ENCODE measurements at places on chromosomes 16 and 17.

GRCh38 chr17:49528966-49529365 lies 33.9 kb downstream of the NGFR start:
- DNase-seq = no peak

GRCh38 chr16:85180827-85181738 lies 68.8 kb upstream of the CIBAR2 start:
- DNase-seq = no peak

DNA sequence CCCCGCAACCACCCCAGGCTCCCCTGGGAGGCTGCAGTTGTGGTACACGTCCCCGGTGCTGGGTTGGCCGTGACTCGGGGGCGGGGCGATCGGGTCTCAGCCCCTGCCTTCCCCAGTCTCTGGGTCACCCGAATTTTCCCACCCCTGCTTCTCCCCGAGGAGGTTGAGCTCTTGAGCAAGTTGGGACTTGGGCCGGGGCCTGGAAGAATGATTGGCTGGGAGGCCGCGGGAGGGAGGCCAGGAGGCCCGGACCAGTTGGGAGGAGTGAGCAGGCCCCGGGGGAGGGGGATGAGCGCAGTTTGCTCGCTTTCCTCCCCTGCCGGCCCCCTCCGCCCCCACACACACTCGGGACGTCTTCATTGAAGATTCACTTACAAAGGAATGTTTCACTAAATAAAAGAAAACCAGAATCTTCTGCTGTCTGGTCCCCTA lies 4.5 kb upstream of the HEXIM1 start:
- no peak for DNase-seq

- DNase-seq = no peak
These were observed 889 bp downstream of the MBTD1 start for GRCh38 chr17:51258756-51259563.

GRCh38 chr16:84486551-84487235 lies 17.8 kb downstream of the MEAK7 start:
- no peak for DNase-seq

GRCh38 chr17:42678951-42679491 lies 2.2 kb upstream of the PLEKHH3 start:
- no peak for DNase-seq

DNA sequence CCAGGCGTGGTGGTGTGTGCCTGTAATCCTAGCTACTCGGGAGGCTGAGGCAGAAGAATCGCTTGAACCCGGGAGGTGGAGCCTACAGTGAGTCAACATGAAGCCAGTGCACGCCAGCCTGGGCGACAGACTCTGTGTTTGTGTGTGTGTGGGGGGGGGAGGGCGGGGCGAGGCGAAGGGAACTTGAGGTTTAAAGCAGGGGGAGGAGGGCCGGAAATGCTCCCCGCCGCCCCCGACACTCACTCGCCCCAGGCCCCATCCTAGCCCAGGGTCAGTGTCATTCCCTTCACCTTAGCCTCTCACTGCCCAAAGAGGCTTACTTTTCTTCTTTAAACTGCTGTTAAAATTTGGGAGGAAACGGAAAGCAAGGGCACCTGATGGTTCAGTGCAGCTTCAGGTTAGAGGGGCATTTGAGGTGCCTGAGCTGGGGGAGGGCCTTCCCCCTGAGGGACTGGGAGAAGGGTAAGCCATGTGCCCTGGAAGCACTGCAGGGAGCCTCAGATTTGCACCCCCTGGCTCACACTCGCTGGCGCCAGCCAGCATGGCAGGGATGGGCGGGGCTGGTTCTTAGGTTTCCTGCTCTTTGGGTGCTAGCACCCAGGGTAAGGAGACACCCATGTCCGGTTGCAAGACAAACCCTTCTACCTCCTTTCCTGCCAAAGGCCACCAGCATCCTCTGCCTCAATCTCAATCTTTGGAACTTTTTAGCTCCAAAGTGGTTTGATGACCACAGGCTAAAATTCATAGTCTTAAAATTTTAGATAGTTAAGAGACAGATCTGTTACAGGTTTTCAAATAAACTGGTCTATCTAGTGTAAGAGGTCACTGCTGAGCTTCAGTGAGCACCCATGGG lies 2.2 kb upstream of the LIMD2 start:
- peak; percentile 66 for DNase-seq

- no peak for DNase-seq
These were observed 38.2 kb downstream of the CCDC42 start for GRCh38 chr17:8706431-8706830.

DNA sequence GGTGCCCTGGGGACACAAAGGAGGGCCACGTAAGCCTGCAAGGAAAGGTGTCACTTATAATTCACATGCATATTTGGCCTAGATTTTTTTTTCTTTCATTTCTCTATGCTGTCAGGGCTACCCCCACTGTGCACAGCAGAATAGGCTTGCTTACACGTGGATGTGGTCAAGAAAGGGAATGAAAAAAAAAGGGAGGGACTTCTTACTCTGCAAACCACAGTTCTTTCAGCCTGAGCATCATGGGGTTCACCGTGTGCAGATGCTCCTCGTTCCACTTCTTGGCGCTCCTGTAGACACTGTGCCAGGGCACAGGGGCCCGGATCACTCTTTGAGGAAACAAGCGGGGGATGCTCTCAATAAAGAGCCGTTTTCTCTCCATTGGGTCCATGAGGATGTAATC lies 16.6 kb downstream of the DNAH3 start:
- no peak for DNase-seq

- no peak for DNase-seq
These were observed 124.7 kb downstream of the MGAT5B start for GRCh38 chr17:76992891-76993290.

- peak; percentile 27 for DNase-seq
These were observed 80.1 kb downstream of the DNAH17 start for GRCh38 chr17:78497115-78497540.

DNA sequence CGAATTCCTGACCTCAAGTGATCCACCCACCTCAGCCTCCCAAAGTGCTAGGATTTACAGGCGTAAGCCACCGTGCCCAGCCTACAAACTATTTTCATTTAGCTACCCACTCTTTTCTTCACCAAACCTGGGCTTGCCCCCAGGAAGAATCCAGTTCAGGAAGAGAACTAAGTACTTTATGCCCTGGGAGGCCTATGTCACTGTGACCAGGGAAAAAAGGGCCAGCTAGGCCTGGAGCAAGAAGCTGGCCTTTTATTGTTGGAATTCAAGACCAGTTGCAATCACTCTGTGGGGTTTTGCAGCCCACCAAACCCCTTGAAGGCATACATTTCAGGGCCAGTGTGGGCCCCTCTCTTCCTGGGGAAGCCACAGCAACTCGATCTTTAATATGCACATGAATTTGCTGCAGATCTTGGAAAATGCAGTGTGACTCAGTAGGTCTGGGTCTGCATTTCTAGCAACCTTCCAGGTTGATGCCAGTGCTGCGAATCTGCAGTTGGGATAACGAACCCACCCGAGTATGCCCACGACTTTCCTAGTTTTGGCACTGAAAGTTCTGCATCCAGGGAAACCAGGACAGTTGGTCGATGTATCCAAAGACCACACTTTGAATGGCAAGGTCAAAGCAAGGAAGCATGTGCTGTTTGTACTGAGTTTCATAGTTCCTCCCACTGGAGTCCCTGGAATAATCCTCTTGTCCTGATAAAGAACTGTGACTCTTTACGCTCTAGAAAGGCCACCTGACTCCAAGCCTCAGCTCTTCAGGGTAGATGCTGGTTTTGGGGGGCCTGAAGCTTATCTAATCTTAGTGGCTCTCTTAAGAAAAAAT lies 7.2 kb upstream of the MRPS23 start:
- DNase-seq = no peak

- DNase-seq = no peak
These were observed 114.3 kb downstream of the NPIPB5 start for GRCh38 chr16:22624800-22625533.

GRCh38 chr17:31226373-31226772 lies 70.7 kb downstream of the OMG start:
- no peak for DNase-seq

- no peak for DNase-seq
These were observed 39.9 kb downstream of the MSI2 start for GRCh38 chr17:57296231-57296630.

GRCh38 chr17:50125420-50125997 lies 4.5 kb downstream of the SAMD14 start:
- DNase-seq = no peak

DNA sequence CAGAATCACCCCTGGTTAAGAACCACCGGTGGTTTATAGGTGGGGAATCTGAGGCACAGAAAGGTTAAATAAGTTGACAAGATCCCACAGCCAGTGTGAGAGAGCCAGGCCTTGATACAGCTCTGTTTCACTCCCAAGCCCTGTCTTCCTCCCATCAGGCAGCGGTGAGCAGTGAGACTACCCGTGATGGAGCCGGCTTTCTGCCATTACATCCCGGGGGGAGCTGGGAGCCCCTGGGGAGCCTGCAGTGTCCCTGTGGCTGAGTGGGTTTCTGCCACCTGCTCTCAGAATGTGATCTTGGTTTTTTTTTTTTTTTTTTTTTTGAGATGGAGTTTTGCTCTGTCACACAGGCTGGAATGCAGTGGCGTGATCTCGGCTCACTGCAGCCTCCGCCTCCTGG lies 66.4 kb downstream of the ABCC1 start:
- DNase-seq = no peak

DNA sequence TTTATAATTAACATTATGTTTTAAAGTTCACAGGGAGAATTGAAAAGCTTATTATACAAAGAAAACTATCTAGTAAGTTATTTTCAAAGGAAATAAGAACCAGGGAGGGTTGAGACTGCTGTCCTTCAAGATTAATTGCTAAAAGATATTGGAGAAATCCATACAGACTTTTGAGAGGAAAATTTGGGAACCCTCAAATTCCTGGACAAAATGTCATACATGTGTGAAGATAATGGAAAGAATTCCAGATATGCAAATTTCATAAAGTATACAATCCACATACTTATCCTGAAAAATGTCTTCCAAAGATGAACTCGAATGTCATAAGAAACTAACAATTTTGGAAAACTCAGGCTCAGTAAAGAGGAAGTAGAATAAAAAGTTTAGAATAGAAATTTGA lies 213.8 kb downstream of the HS3ST3A1 start:
- no peak for DNase-seq

DNA sequence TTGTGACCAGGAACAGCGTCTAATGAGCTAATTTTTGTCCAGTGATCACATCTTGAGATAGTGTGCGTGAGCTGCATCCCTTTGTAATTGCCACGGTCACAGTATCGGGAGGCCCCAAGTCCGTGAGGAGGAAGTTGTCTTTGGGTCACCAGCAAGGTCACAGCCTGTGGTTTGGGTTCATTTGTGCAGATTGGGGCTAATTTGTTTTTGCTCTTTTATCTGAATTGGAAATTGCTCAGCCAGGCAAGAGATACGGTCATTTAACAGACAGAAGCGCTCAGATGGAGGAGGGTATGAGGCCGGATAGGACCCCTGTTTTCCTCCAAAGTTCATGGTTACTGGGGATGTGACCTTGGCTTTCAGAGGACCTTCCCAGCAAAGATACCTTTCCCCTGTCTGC lies 174.1 kb downstream of the SNX29 start:
- no peak for DNase-seq

DNA sequence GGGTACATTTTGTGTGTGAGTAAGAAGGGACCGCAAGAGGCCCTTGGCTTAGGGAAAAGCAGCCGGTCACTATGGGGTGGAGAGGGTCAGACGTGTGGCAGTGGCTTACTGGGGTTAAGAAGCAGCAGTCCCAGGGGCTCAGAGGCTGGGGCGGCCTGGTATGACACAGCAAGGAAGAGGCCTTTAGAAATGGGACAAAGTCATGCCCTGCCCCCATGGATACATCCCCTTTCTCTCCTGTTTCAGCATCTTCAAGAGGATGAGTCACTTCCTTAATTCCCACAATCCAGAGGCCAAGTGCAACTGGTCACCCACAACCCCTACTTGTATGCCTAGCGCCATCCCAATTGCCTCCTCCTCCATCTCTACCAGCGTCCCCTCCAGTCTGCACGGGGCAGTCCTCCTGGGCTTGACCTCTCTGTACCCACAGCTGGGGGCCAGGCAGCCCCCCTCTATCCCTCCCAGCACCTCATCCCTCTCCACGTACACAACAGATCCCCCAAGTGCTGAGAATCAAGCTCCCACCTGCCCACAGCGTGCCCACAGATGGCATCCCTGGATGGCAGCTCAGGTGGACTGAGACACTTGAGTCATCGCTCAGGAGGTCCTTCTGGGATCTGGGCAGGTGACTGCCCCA lies 6.9 kb upstream of the EFTUD2 start:
- no peak for DNase-seq

- no peak for DNase-seq
These were observed 48.8 kb upstream of the SIAH1 start for GRCh38 chr16:48433850-48434530.

DNA sequence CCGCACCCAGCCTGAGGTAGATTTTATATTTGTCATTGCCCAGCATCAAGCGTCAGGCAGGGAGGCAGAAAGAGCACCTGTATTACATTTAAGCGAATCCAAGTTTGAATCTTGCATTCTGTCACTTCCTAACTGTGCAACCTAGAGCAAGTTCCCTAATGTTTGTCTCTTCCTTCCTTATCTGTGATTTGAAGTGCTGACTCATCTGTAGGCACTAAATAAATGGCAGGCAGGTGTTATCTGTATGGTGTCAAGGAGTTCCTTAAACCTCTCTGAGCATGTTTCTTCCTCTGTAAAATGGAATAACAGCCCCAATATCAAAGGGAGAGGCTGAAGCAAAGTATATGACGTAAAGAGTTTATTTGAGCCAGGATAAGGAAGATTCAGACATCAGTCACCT lies 24.3 kb downstream of the GP2 start:
- no peak for DNase-seq

DNA sequence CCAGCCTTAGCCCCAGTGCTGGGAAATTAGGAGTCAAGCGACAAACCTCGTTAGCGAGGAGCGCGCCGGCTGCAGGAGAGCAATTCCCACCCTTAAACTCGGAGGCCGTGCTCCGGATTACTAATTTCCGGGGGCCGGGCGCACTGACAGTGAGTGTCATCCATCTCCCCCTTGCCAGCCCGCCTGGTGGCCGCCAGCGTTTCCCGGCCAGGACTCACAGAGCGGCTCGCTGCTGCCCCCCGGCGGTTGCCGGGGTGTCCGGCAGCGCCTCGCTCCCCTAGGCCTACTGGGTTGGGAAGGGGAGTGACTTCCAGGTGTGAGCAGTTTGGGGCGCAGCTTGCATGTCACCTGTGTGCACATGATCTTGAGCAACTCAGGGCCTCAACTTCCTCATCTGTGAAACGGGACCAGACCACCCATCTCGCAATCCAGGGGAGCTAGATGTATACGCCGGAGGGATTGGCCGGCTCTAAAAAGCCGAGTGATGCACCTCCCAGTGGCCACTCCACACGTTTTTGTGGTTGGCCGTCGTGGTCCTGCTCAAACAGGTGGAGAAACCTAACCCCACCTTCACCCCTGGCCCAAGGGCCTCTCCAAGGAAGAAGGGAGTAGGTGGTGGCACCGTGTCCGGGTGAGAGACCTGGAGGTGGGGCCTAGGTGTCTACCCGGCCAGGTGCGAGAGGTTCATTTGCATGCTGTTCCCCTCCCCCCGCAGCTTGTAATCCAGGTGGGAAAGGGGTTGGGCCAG lies 2.5 kb upstream of the GSE1 start:
- DNase-seq = peak; percentile 77

- no peak for DNase-seq
These were observed 4.6 kb downstream of the RPUSD1 start for GRCh38 chr16:783404-784161.

GRCh38 chr17:35239823-35240222 lies 3.0 kb upstream of the SLFN5 start:
- DNase-seq = no peak

GRCh38 chr16:88459366-88460073 lies 6.4 kb downstream of the ZFPM1 start:
- DNase-seq = no peak

Data from effector memory CD4-positive, alpha-beta T cell (primary cell).